ENCODE measurements at places on chromosomes 1 and 21.

DNA sequence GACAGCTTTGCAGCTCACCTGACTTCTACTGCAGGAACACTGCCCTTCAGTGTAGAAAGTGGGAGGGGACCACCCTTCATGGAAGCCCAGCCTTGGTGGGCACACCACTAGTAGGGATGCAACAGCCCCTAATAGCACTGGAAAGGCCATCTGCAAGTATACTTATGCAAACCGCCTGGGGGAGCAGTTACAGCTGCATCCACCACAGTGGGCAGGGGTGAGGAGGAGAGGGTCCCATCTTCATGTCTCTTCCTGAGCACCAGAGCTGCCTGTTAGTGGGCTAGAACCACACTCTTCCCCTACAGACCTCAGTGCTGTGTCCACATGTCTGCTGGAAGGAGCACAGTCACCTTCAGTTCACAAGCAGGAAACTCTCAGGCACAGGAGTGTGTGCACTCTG, 66.2 kb upstream of the LHX8 start:
- H3K27ac ChIP-seq = no peak overlapping the region
- no peak for DNase-seq
- H3K27me3 ChIP-seq = no peaks in the 10 kb centered on the region
- no peaks in the 10 kb centered on the region for H3K36me3 ChIP-seq

DNA sequence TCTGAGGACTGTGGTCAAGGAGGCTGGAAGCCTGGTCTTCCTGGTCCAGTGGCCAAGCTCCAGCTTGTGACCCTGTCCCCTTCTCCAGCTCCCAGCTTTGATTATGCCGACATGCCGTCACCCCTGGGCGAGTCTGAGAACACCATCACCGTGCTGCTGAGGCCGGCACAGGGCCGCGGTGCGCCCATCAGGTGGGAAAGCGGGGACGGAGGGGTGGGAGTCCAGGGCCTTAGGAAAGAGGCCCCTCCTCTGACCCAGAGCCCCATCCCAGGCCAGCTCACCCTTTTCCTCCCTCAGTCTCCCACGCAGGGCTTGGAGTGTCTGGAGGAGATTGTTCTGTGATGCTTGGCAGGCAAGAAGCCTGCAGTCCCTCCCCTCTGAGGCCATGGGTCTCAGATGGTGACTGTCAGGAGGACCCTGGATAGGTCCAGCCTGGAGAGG, 43.6 kb downstream of the PTPRU start:
- H3K36me3 ChIP-seq = no peaks in the 10 kb centered on the region
- no peak overlapping the region for H3K27ac ChIP-seq
- DNase-seq = no peak
- peaks cover 5% of the 10 kb centered on the region for H3K4me1 ChIP-seq

DNA sequence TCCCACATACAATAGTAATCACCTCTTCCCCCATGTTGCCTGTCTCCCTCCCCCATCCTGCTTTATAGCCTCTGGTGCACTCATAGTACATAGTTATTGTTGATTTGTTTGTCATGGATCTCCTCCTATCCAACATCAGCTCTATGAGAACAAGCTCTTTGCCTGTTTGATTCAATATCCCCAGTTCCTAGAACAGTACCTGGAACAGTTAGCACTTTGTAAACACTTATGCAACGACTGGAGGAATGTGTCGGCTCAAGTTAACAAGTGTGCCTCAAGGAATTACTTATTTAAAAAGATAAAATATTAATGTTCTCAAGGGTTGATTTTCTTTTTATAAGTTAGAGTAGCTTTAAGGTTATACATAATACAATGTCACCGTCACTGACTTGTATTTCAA, 271.6 kb upstream of the KAZN start:
- no peak overlapping the region for H3K4me3 ChIP-seq
- DNase-seq = no peak
- H3K27me3 ChIP-seq = peaks cover 14% of the 10 kb centered on the region
- H3K27ac ChIP-seq = no peak overlapping the region
- H3K4me1 ChIP-seq = no peaks in the 10 kb centered on the region

GRCh38 chr1:116359060-116359830, 13.8 kb upstream of the ATP1A1 start:
- no peak overlapping the region for H3K27ac ChIP-seq
- no peak for DNase-seq
- no peak overlapping the region for H3K4me3 ChIP-seq
- H3K4me1 ChIP-seq = peaks cover 8% of the 10 kb centered on the region

DNA sequence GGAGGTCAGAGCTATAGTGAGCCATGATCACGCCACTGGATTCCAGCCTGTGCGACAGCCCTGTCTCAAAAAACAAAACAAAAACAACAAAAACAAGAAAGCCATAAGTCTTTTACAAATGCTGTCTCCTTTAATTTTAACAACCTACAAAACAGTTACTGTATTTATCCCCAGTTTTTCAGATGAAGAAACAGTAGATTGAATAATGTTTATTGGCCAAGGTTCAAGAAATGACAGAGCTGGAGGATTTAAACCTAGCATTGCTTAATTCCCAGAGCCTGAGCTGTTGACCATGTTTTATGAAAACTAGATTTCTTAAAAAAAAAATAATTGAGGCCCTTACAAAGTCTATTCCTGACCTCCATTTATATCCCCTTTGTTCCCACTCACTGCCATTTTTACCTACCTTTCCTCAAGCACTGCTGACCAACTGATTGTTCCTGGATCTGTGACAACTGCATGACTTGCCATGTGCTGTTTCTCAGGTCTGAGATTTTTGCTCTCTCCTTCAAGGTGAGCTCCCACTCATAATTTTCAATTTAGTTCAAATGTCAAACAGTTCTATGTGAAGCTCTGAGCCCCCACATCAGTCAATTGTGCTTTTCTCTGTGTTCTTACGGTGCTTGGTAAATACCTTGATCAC, 140.8 kb downstream of the CHRM3 start:
- H3K27ac ChIP-seq = no peak overlapping the region
- no peaks in the 10 kb centered on the region for H3K36me3 ChIP-seq
- no peak overlapping the region for H3K4me3 ChIP-seq
- DNase-seq = no peak
- H3K4me1 ChIP-seq = no peaks in the 10 kb centered on the region
- H3K27me3 ChIP-seq = no peaks in the 10 kb centered on the region

GRCh38 chr1:203305809-203306088, 430 bp downstream of the BTG2 start:
- H3K27ac ChIP-seq = peak overlapping the region; percentile 100
- no peak for DNase-seq
- peaks cover 49% of the 10 kb centered on the region for H3K4me1 ChIP-seq
- no peaks in the 10 kb centered on the region for H3K27me3 ChIP-seq
- peaks cover 30% of the 10 kb centered on the region for H3K36me3 ChIP-seq
- H3K4me3 ChIP-seq = peak overlapping the region; percentile 99

- H3K27ac ChIP-seq = no peak within 1 kb of the TSS
- H3K4me1 ChIP-seq = peaks cover 14% of the 10 kb centered on the region
- no peaks in the 10 kb centered on the region for H3K36me3 ChIP-seq
- H3K27me3 ChIP-seq = peaks cover 19% of the 10 kb centered on the region
- DNase-seq = peak; percentile 46
- no peak within 1 kb of the TSS for H3K4me3 ChIP-seq
Measured at GRCh38 chr1:2801535-2802291, at the start of gene TTC34. TTC34 (minus strand) TSS chr1:2801693; CDS start chr1:2800827, 866 bp downstream.

DNA sequence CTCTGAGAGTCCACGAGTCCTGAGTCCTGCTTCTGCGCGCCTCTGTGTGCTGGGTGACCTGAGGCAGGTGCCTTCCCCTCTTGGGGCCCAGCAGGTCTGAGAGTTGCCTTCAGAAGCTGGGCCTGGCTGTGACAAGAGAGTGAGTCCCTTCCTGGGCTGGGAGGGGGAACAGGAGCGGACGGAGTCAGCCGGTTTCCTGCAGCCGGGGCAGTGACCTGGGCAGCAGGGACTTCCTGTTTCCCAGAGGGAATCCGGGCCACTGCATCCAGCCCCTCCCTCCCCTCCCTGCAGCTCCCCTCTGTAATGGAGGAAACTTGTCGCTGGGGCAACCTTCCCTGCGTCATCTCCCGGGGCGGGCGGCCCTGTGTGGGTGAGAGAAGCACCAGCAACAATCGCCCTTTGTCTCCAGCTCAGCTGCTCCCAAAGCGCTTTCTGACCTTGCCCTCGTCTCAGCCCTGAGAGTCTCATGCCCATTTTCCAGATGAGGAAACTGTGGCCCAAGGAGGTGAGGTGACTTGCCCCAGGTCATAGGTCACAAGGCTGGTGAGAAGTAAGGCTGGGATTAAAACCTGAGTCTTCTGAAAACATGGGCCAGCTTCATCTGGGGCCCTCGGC, 61.1 kb downstream of the SDC3 start:
- no peak overlapping the region for H3K27ac ChIP-seq
- H3K4me3 ChIP-seq = no peak overlapping the region
- DNase-seq = no peak
- H3K27me3 ChIP-seq = peaks cover 73% of the 10 kb centered on the region

DNA sequence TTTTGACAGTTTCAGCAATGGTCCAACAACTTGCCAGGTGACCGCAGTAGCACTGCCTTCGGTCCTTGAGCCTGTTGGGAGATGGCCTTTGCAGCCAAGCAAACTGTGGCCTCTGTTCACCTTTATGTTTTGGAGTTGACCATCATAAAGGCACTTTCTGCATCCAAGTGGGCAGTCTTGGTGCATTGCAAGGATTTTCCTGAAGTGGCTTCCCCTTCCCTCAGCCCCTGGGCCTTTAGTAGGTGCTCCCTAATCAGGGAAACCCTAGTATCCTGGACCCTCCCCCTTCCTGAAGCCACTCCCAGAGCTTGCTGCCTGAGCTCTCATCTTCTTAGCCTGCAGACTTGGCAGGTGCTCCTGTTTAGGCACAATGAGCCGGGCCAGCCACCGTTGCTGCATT, 140.2 kb downstream of the TRABD2B start:
- no peaks in the 10 kb centered on the region for H3K4me1 ChIP-seq
- DNase-seq = no peak
- H3K27me3 ChIP-seq = peaks cover 7% of the 10 kb centered on the region
- H3K4me3 ChIP-seq = no peak overlapping the region

- H3K4me3 ChIP-seq = no peak overlapping the region
- H3K4me1 ChIP-seq = no peaks in the 10 kb centered on the region
- no peak overlapping the region for H3K27ac ChIP-seq
- H3K36me3 ChIP-seq = no peaks in the 10 kb centered on the region
Measured at GRCh38 chr1:182192215-182192614, 130.7 kb upstream of the ZNF648 start.

DNA sequence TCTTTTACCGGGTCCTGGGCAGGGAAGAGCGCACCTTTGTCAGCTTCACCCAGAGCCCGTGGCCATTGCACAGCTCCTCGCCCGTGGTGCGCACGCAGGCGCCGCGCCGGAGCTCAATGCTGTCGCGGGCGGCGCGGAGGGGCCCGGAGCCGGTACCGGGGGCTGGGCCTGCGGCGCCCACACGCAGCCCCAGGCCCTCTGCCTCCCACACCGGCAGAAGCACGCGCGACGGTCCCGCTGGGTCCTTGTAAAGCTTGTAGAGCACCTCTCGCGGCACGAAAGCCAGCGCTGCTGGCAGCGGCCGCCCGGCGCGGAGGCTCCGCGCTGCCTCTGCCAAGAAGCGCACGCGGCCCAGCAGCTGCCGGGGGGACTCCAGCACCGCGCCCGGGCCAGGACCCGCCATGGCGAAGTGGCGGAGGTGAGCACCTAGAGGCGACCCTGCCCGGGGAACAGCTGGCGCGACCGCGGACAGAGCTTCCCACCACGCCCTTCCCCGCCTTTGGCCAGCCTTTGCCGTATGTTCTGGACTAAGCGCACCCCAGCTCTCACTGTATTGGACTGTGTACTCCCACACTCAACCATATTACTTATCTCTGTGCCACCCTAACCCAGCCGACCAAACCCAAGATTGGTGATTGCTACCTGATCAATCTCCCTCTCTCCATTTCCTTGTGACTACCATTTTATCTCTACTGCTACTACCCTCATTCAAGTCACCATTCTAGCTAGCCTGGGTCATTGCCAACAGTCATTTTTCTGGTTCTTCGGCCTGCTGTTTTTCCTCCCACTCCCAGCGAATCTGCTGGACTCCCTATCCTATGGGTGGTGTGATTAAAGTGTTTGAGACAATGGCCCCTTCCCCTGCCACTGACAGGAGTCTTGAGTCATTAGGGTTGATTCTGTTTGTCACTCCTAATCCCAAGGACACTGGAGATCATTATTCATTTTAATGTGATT, at the start of gene HECTD3:
TSS of gene HECTD3 (minus strand) at position 470 of the 957 bp plus-strand sequence. CDS start at position 403, 67 bp downstream.
- peak; percentile 66 for DNase-seq
- no peaks in the 10 kb centered on the region for H3K27me3 ChIP-seq
- peak within 1 kb of the TSS; percentile 82 for H3K4me3 ChIP-seq

GRCh38 chr1:153616144-153616916, at the start of gene S100A14:
S100A14 (minus strand) TSS chr1:153616325; CDS start chr1:153615858, 467 bp downstream.
- DNase-seq = no peak
- peak within 1 kb of the TSS; percentile 57 for H3K27ac ChIP-seq
- no peaks in the 10 kb centered on the region for H3K4me1 ChIP-seq
- H3K36me3 ChIP-seq = no peaks in the 10 kb centered on the region
- no peaks in the 10 kb centered on the region for H3K27me3 ChIP-seq

- peaks cover 4% of the 10 kb centered on the region for H3K27me3 ChIP-seq
- peak within 1 kb of the TSS; percentile 30 for H3K4me3 ChIP-seq
- H3K27ac ChIP-seq = no peak within 1 kb of the TSS
- H3K4me1 ChIP-seq = peaks cover 19% of the 10 kb centered on the region
- no peaks in the 10 kb centered on the region for H3K36me3 ChIP-seq
Measured at GRCh38 chr1:204196068-204196795, at the start of gene KISS1. KISS1 (minus strand) TSS chr1:204196491; CDS start chr1:204192876, 3,615 bp downstream.

GRCh38 chr1:59903141-59903754, 23.3 kb downstream of the CYP2J2 start:
- H3K27ac ChIP-seq = peak overlapping the region; percentile 15
- H3K27me3 ChIP-seq = no peaks in the 10 kb centered on the region
- no peak overlapping the region for H3K4me3 ChIP-seq
- H3K36me3 ChIP-seq = peaks cover 38% of the 10 kb centered on the region

DNA sequence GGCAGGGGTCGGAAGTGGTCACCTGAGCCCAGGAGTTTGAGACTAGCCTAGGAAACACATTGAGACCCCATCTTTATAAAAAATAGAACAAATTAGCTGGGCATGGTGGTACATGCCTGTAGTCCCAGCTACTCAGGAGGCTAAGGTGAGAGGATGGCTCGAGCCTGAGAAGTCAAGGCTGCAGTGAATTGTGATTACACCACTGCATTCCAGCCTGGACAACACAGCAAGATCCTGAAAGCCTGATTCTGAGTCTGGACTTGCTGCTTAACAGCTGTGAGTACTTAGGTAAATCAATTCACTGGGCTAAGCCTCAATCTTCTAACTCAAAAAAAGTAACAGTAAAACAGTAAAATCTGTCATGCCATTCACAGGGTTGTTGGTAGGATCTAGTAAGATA, 4.9 kb downstream of the TRAPPC3 start:
- peaks cover 51% of the 10 kb centered on the region for H3K4me1 ChIP-seq
- H3K27ac ChIP-seq = no peak overlapping the region
- no peaks in the 10 kb centered on the region for H3K36me3 ChIP-seq

DNA sequence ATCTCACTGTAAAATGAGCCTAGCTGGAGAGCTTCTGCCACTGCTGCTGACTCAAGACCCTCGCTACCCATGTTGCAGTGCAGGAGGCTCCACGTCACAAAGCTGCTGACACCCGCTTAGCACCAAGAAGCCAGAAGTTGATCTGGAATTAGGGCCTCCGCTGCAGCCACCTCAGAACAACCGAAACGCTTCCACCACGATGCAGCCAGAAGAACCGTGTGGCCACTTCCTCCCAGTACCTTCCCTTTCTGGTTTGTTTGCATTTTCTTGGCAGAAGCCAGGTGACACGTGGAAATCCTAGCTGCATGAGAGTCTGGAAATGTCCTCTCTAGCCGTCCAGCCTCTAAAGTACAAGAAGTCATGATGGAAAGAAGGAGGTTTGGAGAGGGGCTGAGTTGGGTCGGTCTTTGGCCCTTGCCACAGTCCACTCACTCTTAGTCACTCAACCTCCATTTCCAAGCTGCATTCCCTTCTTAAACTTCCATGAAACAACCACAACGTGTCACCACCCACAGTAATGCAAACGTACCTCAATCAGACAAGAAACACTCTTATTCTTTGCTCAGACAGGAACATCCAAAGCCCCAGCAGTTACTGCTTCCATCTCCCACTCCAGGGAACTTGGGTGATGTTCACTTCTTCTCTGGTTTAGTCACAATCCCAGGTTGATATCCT, 10.0 kb upstream of the CDA start:
- no peak overlapping the region for H3K4me3 ChIP-seq
- H3K27me3 ChIP-seq = peaks cover 2% of the 10 kb centered on the region
- DNase-seq = no peak
- H3K4me1 ChIP-seq = peaks cover 3% of the 10 kb centered on the region
